Right atrium auricular region (tissue), 2 donors: ENCODE measurements at places on chromosomes 16 and 17. TPM values are rescaled to one million over a fixed set of nuclear protein-coding genes. Genes with fewer than 3 reads are reported as not detected.

The KRTAP9-2 gene
- not detected for total RNA-seq

The NPW gene
- not detected for total RNA-seq

The MPP3 gene
- 36.2 TPM for total RNA-seq

The MYH2 gene
- total RNA-seq, result not detected

The FAM20A gene
- 2.5 TPM for total RNA-seq

The UMOD gene
- total RNA-seq, result not detected

The SCNN1B gene
- 0.26 TPM for total RNA-seq

The PTGES3L gene
- total RNA-seq, result 52.3 TPM

The PDE6G gene
- not detected for total RNA-seq

The NOL3 gene
- total RNA-seq, result 103 TPM

The ZSCAN10 gene
- not detected for total RNA-seq

The CEP295NL gene
- 0.83 TPM for total RNA-seq

The LGALS9 gene
- total RNA-seq, result 9.7 TPM

The GGA3 gene
- total RNA-seq, result 18.5 TPM

The SYT17 gene
- 1.8 TPM for total RNA-seq

The CDH15 gene
- total RNA-seq, result not detected

The EMP2 gene
- total RNA-seq, result 66.8 TPM

The CTRB2 gene
- total RNA-seq, result not detected

The MPP2 gene
- total RNA-seq, result 11.9 TPM

The CACNG5 gene
- not detected for total RNA-seq

The GPRC5B gene
- 40.0 TPM for total RNA-seq

The KRT25 gene
- total RNA-seq, result not detected

The CHST6 gene
- total RNA-seq, result 2.8 TPM

The KRTAP4-9 gene
- total RNA-seq, result not detected

The ALOX12B gene
- total RNA-seq, result not detected

The LHX1 gene
- not detected for total RNA-seq

The DNAI2 gene
- total RNA-seq, result not detected

The ZDHHC1 gene
- 11.8 TPM for total RNA-seq

The MYO19 gene
- total RNA-seq, result 12.8 TPM

The GP1BA gene
- not detected for total RNA-seq

The HOXB6 gene
- 2.6 TPM for total RNA-seq

The PIMREG gene
- not detected for total RNA-seq

The GAN gene
- total RNA-seq, result 8.8 TPM

The CLEC18B gene
- not detected for total RNA-seq

The KRT17 gene
- total RNA-seq, result not detected
